ENCODE measurements at places on chromosomes 2 and 18. TPM values are rescaled to one million over a fixed set of nuclear protein-coding genes. Genes with fewer than 3 reads are reported as not detected.

CTAGE1 gene
- not detected for total RNA-seq

LOXL3 gene
- total RNA-seq, result 17.8 TPM

- no peak for DNase-seq
These were observed 56.5 kb downstream of the KCNE4 start for GRCh38 chr2:223108351-223109050.

DNA sequence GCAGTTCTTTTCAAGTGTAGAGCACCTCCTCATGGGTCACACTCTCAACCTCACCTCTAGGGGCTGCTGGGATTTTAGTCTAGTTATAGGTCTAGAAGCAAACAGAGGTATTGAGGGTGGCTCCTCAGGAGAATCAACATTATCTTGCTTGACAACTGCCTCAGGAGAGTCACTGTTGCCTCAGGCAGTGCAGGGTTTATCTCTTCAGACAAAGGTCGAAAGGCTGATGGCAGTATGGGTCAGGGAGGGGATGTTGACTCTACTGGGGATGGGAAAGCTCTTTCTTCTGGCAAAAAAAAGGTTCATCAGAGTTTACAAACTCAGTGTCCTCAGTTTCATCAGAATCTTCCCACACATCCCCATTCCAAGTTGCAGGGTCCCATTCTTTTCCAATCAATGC is 24.0 kb downstream of the DTNA start:
- DNase-seq, result no peak

CPO gene
- total RNA-seq, result not detected

GRCh38 chr2:31729442-31730092 is 148.8 kb upstream of the SRD5A2 start:
- DNase-seq, result no peak

GRCh38 chr18:35455926-35456763 is 41.6 kb downstream of the INO80C start:
- DNase-seq, result peak; percentile 48

DYNAP gene
- total RNA-seq, result not detected

DNA sequence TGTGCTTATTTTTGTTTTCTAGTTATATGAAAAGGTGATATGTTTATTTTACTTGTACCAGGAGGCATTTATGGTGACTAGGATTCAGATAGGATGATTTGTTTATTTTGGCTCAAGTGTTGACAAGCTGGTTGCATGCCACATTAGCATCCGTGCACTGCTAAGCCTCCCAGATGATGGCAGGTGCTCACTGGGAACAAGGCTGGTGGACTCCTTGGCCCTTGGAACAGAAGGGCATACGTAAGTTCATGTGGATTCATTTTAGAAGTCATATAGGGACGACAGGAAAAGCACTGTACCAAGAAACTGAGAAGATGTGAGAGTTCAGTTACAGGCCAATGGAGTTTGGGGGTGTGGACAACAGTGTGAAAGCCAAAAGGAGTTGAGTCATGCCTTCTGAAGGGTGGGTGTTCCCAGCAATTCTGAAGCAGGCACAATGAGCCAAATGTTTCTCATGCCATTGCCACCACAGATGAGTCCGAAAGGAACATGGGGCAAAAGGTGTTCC is 166.2 kb downstream of the PHLPP1 start:
- DNase-seq, result peak; percentile 82

DNA sequence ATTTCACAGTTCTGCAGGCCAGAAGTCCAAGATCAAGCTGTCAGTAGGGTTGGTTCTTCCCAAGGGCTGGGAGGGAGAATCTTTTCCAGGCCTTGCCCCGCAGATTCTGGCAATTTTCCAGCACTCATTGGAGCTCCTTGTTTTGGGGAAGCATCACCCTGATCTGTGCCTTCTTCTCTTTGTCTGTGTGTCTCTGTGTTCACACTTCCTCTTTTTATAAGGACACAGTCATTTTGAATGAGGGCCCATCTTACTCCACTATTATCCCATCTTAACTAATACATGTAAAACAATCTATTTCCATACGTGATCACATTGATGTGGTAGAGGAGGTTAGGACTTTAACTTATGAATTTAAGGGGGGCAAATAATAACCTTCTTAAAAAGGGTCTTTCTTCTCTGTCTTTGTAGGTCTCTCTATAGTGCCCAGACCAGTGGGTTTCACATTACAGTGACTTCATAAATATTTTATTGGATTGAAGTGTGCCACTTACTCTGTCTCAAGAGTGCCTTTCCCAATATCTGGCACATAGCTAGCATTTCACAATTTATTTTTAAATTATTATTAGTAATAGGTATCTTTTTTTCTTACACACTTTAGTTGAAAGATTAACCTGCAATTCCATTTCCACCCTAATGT is 68.9 kb upstream of the CBLN2 start:
- DNase-seq, result no peak

DNA sequence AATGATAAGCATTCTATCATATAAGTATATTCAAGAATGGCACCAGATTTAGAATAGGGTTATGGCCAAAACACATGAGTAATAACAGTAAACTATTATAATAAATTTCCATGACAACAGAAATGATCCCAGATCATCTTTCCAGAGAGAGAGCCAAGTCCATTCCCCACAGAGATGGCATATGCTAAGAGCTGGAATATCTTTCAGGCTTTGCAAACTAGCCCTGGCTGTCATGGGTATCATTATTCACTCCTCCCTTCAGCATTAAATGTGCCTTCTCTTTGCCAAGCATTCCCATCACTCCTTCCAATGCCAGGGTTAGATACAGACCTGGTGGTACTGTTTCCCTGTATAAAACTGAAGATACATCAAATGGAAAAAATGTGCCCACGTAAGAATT is 10.9 kb downstream of the FEZ2 start:
- peak; percentile 39 for DNase-seq

- DNase-seq, result no peak
These were observed 82.8 kb downstream of the NCK2 start for GRCh38 chr2:105827351-105828096.

- DNase-seq, result no peak
These were observed 123.6 kb downstream of the CSRNP3 start for GRCh38 chr2:165593081-165593480.

DNA sequence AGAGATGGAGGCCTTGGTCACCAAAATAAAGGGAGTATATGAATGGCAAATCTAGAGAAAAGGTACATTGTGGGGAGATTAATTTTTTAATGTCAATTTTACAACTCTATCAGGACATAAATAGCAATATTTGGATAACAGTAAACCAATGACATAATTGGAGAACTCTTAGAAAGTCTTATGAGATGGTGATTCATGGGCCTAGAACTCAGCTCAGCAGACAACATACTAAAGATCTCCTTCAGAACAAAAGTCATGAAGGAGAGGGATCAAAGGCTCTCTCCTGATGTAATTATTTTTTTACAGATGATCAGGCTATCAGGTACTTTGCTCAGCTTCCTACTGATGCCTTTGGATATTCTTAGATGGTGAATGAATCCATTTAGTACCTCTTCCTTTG is 90.0 kb downstream of the CRACDL start:
- no peak for DNase-seq

DNA sequence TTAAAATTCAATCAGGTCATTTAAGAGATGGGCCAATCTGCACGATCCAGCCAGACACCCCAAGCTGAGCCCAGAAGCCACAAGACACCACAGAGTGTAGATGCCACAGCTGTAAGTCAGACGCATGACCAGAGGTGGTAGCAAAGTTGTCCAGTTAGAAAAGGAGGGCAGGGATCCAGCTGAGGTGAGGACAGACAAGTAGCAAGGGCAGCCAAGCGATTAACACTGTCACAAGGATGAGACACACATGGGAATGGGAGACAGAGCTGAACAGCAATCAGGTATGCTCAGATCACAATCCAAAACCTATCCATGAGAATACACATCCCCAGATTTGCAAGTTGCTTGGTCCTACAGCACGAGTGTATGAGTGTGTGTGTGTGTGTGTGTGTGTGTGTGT is 143.4 kb upstream of the STK17B start:
- DNase-seq, result peak; percentile 22

GRCh38 chr18:6661692-6662415 is 67.7 kb upstream of the ARHGAP28 start:
- no peak for DNase-seq

HS6ST1 gene
- total RNA-seq, result 32.5 TPM

All from MG63 (cell line).